ENCODE measurements at places on chromosomes 16 and 17.

- DNase-seq, result no peak
Measured at GRCh38 chr16:23464196-23464595, 11.2 kb upstream of the COG7 start.

DNA sequence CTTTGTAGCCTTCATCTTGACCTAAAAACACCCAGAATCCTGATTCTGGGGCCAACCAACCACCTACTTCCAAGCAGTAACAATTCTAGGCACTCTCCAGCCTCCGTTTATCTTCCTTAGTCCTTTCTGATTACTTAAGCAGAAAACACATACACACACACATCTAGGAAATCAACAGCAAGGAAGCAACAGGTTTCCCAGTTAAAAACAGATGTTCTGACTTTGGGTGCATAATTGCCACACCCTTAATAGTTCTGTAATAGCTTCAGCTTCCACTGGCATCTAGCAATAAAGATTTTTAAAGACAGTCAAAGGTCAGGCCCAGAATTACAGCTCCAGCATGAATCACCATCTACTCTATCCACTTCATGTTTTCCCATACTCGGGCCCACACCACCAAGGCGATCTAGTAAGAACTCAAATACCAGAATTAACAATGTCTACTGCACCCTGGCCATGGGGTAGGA lies 2.6 kb downstream of the ARHGAP17 start:
- no peak for DNase-seq

GRCh38 chr17:44360826-44361225 lies 2.8 kb downstream of the FAM171A2 start:
- no peak for DNase-seq

- no peak for DNase-seq
Measured at GRCh38 chr16:87647431-87648185, 45.3 kb downstream of the JPH3 start.
